Muscle of leg (tissue), 16 donors: ENCODE measurements at places on chromosomes 4 and X. TPM values are rescaled to one million over a fixed set of nuclear protein-coding genes. Genes with fewer than 3 reads are reported as not detected.
A peak's percentile ranks its signal among the peaks of the same experiment; 100 is the strongest.

The MAP3K15 gene
- 0.13 TPM for total RNA-seq

DNA sequence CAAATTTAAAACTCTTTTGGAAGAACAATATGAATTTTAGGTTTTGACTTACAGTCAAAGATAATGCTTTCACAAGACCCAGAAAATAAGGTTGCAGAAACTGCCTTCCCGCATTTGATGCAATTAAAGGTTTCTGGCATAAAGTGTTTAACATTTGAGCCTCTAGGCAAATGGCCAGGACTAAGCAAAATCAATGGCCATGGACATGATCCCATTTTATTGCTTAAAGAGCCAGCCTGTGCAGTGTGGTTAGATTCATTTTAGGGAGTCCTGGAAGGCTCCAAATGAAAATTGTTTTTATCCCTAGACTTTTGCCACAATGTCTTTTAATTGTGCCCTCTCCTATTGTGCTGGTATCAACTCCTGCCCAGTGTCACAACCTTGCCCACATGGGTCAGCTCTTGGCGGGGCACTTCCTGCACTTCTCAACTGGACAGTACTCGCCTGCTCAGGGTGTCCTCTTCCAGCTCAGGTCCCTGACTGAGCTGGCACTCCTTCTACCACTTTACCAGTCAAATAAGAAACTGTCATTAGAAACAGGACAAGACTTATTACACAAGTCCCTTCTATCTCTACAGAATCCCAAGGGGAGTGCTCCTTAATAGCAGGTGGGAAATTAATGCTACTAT, 208.4 kb upstream of the NPY2R start:
- peak; percentile 3 for DNase-seq

DNA sequence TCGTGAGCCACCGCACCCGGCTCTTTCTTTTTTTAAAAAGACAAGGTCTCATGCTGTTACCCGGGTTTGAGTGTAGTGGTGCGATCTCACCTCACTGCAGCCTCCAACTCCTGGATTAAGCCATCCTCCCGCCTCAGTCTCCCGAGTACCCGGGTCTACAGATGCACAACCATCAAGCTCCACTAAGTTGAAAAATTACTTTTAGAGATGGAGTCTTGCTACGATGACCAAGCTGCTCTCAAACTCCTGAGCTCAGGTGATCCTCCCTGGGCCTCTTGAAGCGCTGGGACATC, 2.0 kb downstream of the SLC25A6 start:
- peak; percentile 4 for DNase-seq

The PAGE4 gene
- 1.2 TPM for total RNA-seq

- no peak for DNase-seq
These were observed 686 bp downstream of the MTHFD2L start for GRCh38 chr4:74158466-74159142.

DNA sequence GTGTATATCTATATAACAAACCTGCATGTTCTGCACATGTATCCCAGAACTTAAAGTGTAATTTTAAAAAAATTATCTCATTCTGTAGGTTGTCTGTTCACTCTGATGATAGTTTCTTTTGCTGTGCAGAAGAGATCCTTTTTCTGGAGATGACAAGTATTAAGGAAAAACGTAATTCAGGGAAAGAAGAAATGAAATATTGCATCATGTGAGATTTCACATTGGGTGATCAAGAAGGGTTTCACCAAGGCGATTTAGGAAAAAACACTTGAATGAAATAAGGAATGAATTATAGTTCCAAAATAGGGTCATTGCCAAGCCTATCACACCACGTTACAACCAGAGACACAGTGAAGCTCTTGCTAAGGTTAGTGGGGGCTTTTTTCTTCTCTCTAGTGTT, 227.9 kb downstream of the HNRNPD start:
- no peak for DNase-seq

The PNMA6F gene
- not detected for total RNA-seq

DNA sequence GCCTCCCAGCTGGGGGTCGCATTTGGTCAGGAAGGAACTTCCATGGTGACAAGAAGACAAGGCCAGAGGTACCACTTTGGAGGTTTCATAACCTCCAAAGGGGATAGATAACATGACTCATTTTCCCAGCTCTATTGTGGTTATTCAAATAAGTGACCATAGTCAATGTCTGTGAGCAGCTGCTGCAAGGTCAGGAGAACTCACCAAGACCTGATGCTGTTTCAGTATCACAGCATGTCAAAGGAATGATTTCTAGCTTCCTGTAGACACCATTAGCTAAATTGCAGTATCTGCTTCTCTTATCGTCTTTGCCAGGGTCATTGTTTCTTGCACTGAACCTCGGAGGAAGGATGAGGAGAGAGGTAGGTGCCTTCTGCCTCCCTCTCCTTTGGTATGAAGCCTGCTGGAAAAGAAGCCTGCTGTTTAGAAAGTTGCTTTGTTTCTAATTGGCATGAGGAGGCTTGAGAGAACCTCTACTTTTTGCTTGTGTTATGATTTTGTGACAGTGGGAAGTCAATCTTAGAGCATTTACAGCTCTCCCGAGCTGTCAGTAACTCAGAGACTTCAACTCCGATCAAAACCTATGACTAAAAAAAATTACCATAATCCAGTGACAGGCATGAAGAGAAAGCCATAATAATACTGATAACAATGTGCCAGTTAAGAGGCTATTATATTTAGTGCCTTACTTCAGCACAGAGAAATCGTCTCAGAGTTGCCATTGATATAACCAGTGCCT, 38.0 kb upstream of the GATB start:
- DNase-seq = no peak

The CYBB gene
- 19.3 TPM for total RNA-seq

The SLC6A14 gene
- total RNA-seq = not detected

DNA sequence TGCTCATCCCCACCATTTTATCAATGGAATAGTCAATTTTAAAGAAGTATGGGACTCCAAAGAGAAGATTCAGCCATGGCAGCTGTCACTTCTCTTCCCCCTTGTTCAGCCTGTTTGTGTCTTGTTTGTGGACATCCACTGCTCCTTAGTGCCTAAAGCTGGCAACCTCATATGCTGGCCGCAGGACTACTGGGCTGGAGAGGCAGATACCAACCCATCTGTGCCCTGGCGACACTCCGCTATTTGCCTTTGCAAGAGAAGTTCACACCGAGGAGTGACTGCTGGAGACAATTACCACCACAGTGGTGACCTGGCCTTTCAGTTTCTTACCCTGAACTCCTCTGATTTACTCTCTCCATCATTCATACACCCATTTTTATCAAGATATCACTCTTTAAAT, 64.3 kb downstream of the NHSL2 start:
- no peak for DNase-seq

The MAML3 gene
- total RNA-seq = 3.0 TPM

The RPS6KA6 gene
- 4.0 TPM for total RNA-seq

DNA sequence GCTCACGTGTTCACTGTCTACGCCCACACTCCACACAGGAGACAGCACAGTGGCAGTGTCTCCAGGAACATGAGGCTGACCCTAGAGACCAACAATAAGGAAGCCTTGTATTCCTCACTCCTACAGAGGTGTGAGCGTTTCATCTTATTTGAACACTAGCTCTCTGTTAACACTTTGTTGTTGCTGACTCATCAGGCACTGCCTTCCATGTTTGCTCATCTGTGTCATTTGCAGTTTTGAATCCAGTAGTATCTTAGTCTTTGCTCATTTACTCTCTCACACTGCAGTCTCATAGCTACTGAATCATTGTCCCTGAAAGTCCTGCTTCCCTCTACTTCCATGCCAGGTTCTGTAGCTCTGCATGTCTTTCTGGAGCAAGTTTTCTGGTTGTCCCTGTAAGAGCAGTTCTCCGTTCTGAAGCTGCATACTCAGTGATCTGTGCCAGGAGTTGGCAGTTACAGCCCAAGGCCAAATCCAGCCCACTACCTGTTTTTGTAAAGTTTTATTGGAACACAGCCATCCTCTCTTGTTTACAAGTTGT, 80.3 kb upstream of the DCLK2 start:
- DNase-seq = no peak

The CPE gene
- 137 TPM for total RNA-seq

- DNase-seq = no peak
These were observed 67.6 kb downstream of the PPP2R2C start for GRCh38 chr4:6404611-6405396.

GRCh38 chrX:46485897-46486296, 59.3 kb downstream of the ZNF674 start:
- DNase-seq = no peak

The MSANTD1 gene
- total RNA-seq = 0.89 TPM

- peak; percentile 98 for DNase-seq
These were observed at the start of gene RLIM for GRCh38 chrX:74614093-74614909. TSS of gene RLIM (minus strand) at chrX:74614624. CDS start at chrX:74595977, 18,647 bp downstream.

GRCh38 chr4:34417160-34417559, 1827.2 kb downstream of the ARAP2 start:
- DNase-seq = no peak

DNA sequence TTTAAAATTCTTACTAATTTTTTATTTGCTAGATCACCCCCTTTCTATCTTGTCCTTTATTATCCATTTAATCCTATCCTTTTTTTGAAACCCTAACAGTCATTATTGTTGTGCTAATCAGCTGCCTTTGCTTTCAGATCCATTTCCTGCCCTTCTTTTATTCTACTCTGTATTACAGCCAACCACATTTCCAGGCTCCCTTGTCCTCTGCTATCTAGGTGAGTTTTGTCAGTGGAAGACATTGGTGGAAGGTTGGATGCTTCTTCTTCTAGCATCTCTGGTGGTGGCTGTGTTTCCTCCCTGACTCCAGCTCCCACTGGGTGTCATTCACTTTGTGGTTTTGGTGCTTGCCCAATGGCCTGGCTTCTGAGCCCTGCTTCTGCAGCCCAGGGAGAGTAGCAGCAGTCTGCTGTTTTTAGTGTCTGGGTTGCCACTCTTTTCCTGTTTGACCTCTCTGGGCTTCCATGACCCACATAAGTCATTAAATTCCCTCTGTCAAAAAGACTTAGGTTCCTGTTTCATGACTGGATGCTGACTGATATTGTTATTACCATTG, 225.2 kb upstream of the PGRMC2 start:
- no peak for DNase-seq

DNA sequence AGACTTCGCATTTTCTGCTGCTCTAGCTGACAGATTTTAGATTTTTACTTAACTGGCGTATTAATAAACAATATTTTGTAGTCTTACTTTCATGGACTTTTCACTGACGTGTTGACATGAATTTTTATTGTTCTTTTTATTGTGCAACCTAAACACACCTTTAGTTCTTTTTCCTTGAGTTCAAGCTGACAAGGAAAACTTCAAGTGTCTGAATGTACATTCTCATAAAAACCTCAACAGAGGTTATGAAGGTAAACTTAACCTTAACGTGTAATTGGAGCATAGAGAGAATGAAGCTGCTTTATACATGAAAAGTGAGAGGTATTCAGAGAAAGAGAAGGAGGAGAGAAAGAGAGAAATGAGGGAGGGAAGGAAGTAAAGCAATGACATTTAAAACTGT, 364.3 kb upstream of the CT83 start:
- DNase-seq = no peak

GRCh38 chr4:62899646-62900364, 1509.4 kb downstream of the TECRL start:
- no peak for DNase-seq

The CXCL1 gene
- total RNA-seq = 0.13 TPM

- DNase-seq = no peak
These were observed 421 bp upstream of the PLAC1 start for GRCh38 chrX:134658760-134659023.

GRCh38 chrX:53594354-53594753, 92.2 kb downstream of the HUWE1 start:
- peak; percentile 11 for DNase-seq

- DNase-seq = no peak
These were observed 139.5 kb downstream of the SH3KBP1 start for GRCh38 chrX:19747652-19748610.

DNA sequence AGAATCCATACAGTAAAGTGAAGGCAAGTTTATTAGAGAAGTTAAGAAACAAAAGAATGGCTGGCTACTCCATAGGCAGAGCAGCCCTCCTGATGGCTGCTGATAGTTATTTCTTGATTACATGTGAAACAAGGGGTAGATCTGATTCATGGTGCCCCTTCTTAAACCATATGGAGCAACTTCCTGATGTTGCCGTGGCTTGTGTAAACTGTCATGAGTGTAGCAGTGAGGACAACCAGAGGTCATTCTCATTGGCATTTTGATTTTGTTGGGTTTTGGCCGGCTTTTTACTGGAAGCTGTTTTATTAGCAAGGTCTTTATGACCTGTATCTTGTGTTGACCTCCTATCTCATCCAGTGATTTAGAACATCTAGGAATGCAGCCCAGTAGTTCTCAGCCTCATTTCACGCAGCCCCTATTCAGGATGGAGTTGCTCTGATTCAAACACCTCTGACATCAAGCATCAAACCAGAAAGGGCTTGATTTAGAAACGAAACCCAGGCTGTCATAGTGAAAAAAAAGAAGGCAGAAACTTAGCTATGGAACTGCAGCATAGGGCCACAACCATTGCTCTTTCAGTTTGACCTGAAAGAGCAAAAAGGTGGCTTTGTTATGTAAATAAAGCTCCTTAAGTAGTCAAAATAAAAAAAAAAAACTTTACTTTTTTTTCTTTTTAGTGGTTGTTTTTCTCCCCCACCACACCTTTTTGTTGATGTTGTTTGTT, 37.8 kb downstream of the SPCS3 start:
- DNase-seq = no peak

The ADAMTS3 gene
- 4.5 TPM for total RNA-seq

DNA sequence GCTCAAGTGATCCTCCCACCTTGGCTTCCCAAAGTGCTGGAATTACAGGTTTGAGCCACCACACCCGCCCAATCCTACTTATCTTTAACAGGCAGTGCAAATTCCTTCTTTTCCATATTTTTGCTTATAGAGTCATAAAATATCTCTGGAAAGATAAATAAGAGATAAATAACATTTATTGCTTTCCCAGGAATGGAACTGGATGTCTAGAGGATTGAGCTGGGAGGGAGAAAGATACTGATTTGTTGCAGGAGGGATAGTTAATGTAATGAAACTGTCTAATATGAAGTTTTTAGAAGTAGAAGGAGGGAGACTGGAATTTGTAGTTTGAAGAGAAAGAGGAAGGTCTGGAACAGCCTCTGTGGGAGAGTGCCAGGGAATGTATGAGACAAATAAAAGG, 20.2 kb downstream of the ITGB1BP2 start:
- peak; percentile 46 for DNase-seq

The CT83 gene
- not detected for total RNA-seq

DNA sequence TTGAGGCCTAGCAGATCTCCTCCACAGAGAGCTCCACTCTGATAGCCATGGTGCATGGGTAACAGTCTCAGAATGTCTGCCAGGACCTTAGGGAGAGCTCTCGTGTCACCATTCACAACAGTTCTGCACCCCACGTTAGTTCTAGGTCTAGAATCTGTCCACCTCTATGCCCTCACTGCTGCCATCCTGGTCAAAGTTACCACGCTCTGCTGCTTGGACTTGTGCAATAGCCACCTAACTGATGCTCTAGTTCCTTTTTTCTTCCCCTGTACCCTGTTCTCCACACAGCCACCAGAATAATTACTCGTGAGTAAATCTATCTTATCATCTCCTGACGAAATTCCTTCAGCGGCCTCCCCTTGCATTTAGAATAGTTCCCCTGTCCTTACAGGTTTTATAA, 268.8 kb upstream of the GATB start:
- DNase-seq = no peak

GRCh38 chr4:149823769-149824221, 8.2 kb upstream of the IQCM start:
- peak; percentile 27 for DNase-seq

- peak; percentile 57 for DNase-seq
These were observed 176.5 kb upstream of the NRK start for GRCh38 chrX:105645667-105646357.

- DNase-seq = no peak
These were observed 94.6 kb downstream of the COX18 start for GRCh38 chr4:72974694-72975487.

The ELF4 gene
- 7.6 TPM for total RNA-seq

GRCh38 chr4:78320349-78320935, 231.1 kb upstream of the ANXA3 start:
- DNase-seq = no peak
